LNCaP clone FGC (cell line): ENCODE measurements at places on chromosomes 6 and 20.

DNA sequence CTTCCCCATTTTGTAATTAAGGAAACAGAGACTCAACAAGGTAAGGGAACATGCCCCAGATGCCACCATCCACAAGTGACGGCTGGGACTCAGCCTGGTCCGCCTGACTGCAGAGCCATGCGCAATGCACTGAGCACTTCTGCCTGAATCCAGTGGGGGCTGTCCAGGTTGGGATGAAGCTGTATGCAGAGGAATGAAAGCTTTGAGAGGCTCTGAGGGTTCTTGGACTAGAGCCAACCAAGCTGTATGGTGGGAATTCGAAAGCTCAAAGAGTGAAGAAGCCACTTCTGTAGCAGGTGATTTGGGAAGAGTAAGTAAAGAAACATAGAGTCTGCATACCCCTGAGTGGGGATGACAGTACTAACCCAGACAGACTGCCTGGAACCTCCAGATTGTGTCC lies 127.6 kb upstream of the AKAP12 start:
- no peak for DNase-seq

GRCh38 chr20:33803921-33804337 lies 7.2 kb upstream of the CHMP4B start:
- DNase-seq, result no peak

GRCh38 chr6:29005183-29005885 lies at the start of gene ZNF311:
Gene ZNF311 (minus strand): TSS chr6:29005315. CDS start chr6:29003954, 1,361 bp downstream.
- DNase-seq, result no peak

DNA sequence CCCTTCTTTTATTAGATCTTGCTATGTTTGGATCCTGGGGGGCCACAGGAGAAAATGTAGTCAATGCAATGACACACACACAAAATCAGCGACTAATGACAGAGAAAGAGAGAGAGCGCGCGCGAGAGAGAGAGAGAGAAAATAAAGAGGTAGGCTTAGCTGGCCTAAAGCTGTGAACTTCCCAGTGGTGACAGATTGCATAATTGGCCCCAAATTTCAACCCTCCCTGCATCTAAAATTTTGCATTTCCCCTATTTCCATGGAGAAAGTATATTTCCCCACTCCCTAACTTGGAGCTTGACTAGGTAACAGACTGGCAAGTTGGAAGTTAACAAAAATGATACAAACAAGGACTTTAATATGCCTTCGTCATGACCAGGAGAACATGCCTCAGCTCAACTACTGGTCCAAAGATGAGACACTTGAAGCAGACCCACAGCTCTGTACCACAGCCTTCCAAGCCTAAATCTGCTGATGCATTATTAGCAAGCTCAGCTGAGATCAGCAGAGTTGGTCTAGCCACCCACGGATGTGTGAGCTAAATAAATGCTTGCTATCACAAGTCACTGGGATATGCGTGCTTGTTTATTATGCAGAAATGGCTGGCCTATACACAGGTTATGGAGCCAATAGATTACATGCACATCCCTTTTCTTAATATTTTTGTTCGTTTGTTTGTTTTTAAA lies 118.1 kb upstream of the PRDM1 start:
- no peak for DNase-seq

- no peak for DNase-seq
Measured at GRCh38 chr6:29561606-29562181, 2.2 kb upstream of the UBD start.

DNA sequence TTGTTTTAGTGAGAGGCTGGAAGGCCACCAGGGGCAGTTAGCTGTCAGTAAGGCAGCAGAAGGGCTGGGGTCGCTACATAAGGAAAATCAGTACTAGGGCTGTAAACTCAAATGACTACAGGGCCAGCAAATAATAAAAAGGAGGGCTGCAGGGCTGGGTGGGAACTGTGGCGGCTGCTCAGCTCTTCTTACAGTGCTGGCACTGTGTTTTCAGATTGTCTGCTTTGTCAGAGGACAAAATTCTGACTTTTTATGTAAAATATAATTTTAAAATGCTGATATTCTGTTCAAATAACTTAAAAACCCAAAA lies 23.2 kb downstream of the HLA-A start:
- DNase-seq, result no peak

DNA sequence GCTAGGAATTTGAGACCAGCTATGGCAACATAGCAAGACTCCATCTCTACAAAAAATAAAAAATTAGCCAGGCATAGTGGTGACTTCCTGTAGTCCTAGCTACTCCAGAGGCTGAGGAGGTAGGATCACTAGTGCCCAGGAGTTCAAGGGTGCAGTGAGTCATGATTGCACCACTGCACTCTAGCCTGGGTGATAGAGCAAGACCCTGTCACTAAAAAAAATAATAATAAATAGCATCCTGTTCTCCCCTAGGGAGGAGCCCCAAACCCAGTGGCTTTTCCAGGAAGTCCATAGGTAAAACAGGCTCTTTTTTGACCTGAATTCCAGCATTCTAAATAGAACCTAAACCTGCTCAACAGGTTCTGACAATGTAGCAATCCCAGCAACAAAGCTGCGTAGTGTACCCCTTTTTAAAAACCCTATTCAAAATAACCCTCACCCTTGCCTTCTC lies 192.0 kb downstream of the ALDH8A1 start:
- no peak for DNase-seq

DNA sequence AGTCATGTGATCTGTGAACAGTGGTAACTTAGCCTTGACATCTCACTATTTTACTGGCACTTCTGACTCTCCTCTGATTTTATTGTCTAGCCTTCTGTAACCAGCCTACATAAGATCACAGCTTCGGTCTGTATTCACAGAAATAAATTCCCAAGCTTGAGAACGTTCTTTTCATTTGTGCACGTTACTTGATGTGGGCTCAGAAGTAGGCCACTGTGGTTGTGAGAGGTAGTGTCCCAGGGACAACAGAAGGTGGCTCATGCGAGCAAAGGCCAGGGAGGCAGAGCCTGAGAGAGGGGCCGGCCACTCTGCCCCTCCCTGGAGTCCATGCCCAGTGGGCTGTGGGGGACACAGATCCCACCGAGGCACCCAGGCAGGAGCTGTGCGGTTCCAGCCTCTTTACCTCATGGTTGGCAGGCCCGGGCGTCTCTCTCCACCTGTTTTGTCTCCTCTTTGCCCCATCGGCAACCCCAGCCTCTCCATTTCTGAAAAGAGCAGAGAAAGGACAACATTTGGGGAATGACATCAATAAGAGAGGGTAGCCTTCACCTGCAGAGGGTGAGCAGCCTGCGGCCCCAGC lies 207.5 kb upstream of the CST7 start:
- DNase-seq, result no peak

DNA sequence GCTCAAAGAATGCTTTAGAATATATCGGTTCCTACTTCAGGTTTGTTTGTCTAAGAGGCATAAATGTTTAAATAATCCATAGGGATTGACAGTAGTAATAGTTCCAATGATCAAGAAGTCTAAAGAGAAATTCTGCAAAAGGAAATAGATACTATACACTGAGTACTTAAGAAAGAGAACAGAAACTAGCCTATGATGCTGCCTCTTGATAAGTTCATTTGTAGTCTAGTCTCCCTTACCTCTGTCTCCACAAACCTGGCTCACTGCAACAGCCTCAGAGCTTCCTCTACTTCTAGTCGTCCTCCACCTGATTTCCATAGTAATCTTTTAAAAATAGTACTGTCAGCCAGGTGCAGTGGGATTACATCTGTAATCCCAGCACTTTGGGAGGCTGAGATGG lies 511.8 kb downstream of the LMBRD1 start:
- no peak for DNase-seq

DNA sequence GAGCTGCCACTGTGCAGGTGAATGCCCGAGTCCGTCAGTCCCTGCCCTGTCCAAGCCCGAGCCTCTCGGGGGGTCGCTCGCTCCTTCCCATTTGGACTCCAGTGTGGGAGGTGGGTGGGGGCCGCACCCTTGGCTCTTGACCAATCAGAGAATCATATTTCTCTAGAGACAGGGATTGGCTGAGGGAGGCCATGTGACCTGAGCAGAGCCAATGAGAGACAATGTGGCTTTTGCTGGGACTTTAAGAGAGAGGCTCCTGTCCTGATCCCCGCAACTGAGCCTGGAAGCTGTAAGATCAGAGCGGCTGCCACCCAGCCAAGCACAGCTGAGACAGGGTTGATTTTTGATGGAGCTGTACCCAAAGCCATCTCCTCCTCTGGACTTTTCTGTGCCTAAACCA lies 199.3 kb downstream of the TFAP2C start:
- DNase-seq, result no peak

DNA sequence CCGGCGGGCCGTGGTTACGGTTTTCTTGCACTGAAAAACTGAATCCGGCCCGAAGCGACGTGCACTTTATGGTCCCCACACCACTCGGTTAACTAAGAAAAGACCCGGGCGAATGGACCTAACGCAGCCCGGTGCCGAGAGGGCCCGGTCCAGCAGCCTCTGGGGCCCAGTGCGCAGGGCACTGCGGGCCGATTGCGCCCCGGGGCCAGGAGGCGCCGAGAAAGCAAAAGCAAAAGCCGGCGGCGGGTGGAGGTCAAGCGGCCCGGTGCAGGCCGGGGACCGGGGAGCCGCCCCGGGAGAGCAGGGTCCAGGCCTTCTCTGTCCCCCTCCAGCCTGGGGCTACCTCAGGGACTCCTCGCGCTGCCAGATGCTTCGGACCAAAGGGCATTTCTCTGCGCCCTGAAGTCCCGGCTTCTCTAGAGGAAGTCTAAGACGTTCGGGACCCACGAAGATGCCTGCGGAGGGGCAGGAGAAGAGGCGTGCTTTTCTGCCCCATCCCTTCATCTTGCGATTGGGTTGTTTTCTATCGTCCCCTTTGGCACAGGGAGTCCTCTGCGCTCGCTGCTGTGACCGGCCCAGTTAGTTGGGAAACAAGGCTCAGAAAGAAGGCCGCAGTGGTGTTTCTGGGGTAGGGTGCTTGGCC lies 4.4 kb downstream of the FOXF2 start:
- DNase-seq, result no peak

- no peak for DNase-seq
Measured at GRCh38 chr6:33665957-33666356, 44.8 kb downstream of the ITPR3 start.

- no peak for DNase-seq
Measured at GRCh38 chr20:52972965-52973819, 1.0 kb downstream of the TSHZ2 start.

GRCh38 chr6:16781348-16782169 lies 20.3 kb upstream of the ATXN1 start:
- peak; percentile 64 for DNase-seq

- no peak for DNase-seq
Measured at GRCh38 chr6:28812778-28813569, 110.8 kb downstream of the TRIM27 start.
